ENCODE measurements at places on chromosomes 2 and 18.

DNA sequence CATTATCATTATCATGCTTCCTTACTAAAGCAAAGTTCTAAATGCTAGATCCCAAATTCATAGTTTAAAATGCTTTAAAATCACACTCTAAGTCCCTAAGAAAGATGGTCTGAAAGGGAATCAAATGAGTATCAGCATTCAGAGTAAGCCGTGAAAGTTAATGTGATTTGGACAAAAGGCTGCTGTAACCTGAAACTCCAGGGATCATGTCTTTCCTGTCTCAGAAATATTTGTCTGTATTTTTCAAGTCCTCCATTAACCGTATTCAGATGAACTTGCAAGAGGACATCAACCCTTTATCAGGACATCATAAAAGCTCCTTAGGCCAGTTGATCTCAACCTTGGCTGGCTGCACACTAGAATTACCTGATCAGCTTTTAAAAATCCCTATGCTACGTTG, 324.3 kb upstream of the PKDCC start:
- DNase-seq, result no peak

GRCh38 chr18:77059294-77059916, 73.2 kb downstream of the MBP start:
- no peak for DNase-seq

- DNase-seq, result no peak
Observed at GRCh38 chr2:173431191-173431590, 76.5 kb downstream of the CDCA7 start.

DNA sequence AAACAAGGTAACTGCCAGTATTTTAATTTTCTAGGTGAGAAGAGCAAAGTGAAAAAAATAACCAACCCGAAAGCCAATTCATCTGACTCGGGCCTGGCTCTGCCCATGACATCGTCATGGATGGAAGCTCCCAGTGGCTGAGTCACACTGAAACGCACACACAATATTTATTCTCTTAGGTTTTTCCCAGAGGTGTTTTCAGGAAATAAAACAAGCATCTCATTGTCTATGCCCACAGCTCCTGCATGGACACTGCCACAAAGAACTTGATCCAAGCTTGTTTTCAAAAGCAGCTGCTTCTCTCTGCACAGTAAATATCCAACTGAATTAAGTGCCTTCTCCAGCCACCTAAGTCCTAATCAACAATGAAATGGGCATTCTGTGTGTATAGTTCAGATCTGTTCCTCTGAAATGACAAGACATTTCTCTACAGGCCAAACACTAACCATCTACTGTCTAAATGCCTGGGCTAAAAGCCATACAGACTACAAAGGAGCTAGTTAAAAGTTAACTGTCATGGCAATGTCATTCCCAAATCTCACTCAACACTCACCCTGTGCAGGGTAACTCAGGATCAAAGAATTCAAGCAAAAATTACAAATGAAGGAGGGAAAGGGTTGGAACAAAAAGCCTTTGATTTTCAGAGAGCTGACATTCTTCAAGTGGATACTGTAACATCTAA, 62.9 kb downstream of the RPL31 start:
- DNase-seq, result no peak

- no peak for DNase-seq
Observed at GRCh38 chr2:190123956-190124355, 61.4 kb upstream of the MSTN start.

- no peak for DNase-seq
Observed at GRCh38 chr2:54808661-54809060, 85.2 kb downstream of the EML6 start.

- DNase-seq, result no peak
Observed at GRCh38 chr18:78521136-78521535, 458.5 kb upstream of the SALL3 start.

DNA sequence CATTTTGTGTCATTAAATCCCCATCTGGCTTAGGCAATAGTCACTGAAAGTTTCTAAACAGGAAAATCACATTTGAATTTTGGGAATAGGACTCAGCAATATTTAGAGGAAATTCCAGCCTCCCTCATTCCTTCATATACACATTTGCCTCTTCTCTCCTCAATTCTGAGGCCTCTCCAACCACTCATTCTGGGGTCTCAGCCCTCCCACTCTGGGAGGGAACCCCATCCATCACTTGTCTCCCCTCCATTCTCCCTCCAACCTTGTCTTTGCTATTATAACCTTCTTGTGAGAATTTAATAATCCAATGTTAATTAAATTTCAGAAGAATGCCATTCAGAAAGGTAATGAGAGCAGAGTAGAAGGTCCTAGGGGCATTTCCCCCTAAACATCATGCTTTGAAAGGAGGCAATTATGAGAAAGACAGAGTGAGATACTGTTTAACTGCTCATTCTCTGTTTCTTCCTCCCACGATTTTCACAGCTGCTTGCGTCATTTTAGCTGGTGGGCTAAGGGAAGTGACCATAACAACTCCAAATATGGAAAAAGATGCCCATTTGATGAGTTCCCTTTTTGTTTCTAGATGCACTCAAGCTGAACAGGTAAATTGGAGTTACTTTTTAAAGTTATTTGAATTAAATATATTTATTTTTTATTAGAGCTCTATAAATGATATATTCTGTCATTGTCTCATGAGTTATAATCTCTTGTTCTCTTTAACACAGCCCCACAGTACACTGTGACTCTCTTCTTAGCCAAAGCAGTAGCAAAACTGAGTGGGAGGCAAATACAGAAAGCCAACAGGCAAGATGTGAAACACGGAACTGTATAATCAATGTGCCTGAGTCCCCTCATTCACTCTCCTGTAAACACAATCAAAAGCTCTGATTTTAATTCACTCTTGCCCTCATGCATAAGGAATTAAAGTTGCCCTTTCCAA, 135.1 kb downstream of the DLGAP1 start:
- no peak for DNase-seq

GRCh38 chr2:74704216-74704615, 50.2 kb downstream of the SEMA4F start:
- no peak for DNase-seq

DNA sequence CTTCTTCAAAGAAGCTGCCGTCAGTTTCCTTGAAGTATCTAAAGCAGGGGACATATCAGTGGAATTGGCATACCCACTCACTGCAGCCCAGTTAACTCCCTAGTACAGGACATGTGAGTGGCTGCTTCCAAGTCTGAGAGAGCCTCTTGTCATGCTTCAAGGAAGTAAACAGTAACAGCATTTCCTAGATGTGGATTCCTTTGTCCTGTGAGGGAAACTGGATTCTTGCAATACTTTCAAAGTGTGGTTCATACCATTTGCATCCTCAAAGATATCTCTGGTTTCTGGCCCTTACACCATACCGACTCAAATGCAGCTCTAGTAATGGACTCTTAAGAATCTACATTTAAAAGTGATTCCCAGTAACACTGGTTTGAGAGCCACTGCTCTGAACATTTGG, 87.2 kb downstream of the ESCO1 start:
- no peak for DNase-seq

GRCh38 chr2:332592-332991, 44.7 kb upstream of the ALKAL2 start:
- DNase-seq, result no peak

All from posterior cingulate gyrus (tissue), 11 donors.